Calu3 (cell line): ENCODE measurements at places on chromosomes 12 and 14.

- no peak for DNase-seq
Observed at GRCh38 chr12:68455691-68456345, 123.7 kb upstream of the MDM1 start.

DNA sequence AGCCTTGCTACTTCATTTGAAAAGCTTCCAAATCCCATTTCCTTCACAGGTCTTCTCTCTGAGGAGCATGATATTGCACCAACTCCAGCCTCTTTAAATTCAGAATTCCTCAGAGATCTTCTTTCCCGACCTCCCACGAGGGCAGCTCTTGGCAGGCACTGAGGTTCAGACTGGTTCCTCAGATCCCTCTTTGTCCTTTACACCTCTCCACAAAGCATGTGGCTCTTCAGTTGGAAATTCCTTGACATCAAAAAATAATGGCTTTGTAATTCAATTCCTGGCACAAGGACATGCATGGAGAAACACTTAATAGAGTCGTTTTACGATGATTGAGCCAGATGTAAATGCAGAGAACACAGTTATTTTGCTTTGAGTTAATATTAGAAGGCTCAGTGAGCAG, 63.2 kb upstream of the TMX1 start:
- DNase-seq = no peak

DNA sequence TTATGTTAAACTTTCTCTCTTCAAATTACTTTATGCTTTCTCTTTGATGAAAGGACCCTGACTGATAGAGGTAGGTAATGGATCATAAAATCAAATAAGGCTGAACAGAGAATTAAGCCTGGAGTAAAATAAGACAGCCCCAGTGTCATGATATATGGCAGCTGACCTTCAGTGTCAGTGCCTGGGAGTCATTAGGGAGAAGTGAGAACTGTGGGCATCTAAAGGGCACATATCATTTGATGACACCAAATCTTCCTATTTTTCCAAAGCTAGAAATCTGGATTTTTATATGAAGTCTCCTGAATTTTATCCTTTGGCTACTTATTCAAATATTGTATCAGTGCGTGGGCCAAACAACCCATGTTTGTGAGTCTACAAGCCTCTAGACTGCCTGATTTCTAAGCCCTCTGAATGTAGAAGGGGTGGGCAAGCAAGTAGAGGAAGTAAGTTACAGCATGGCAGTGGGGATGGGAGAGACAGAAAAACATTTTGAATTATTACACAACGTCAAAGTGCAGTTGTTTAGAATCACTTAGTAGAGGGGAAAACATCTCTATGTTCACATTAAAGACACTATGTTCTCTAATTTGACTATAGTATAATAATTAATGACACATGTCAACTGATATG, 10.0 kb downstream of the SLC39A9 start:
- no peak for DNase-seq

GRCh38 chr12:109053382-109054123, 1.2 kb downstream of the USP30 start:
- no peak for DNase-seq

GRCh38 chr12:113898466-113898865, 67.7 kb downstream of the RBM19 start:
- no peak for DNase-seq

DNA sequence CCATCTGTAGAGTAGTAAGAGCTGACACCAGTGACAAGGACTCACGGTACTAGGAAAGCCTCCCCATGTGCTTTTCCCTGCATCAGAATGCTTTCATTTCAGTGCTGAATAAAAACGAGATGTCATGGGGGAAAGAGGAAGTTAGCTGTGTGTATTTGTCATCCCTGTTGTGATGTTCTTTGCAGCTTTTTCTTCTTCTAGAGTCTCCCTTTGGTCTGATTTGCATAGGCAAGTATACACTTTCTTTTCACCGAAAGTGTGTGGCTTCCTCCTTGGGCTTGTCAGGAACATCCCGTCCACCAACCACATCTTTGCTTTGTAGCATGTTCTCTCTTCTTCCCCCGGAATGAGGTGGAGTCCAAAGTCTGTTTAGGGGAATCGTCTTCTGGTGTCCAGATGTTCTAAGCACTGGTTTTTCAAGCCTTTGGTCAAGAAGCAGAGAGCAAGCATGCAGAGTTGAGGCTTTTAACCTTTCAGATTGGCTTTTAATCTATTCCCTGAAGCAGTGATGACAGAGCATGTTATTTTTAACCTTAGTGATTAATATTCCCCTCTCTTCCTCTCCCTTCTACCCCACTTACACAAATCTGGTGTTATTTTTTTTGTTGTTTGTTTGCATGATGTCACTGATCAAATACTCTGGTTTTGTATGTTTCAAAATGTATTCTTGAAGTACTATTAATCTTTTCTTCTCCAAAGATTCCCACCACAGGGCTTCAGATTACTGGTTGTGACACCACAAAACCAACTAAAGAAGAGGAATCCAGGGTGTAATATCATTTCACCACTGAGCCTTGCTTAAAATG, 163.4 kb downstream of the SAMD4A start:
- no peak for DNase-seq

DNA sequence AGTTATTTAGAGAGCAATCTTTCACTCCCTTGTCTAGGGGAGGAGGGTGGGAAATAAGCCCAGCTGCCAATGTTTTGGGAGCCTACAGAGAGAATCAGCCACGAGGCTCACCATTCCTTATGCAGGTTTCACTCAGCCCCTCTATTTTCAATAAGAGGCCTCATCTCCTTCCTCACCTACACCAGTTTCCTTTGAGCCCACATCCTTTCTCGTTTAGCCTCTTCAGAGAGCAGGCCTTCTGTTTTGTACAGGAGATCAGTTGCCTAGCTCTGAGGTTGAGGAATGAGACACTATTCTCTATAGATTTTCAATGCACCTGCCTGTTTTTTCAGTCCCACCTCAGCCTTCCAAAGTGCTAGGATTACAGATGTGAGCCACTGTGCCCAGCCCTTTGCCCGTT, 17.9 kb downstream of the SNAPC1 start:
- DNase-seq = no peak

DNA sequence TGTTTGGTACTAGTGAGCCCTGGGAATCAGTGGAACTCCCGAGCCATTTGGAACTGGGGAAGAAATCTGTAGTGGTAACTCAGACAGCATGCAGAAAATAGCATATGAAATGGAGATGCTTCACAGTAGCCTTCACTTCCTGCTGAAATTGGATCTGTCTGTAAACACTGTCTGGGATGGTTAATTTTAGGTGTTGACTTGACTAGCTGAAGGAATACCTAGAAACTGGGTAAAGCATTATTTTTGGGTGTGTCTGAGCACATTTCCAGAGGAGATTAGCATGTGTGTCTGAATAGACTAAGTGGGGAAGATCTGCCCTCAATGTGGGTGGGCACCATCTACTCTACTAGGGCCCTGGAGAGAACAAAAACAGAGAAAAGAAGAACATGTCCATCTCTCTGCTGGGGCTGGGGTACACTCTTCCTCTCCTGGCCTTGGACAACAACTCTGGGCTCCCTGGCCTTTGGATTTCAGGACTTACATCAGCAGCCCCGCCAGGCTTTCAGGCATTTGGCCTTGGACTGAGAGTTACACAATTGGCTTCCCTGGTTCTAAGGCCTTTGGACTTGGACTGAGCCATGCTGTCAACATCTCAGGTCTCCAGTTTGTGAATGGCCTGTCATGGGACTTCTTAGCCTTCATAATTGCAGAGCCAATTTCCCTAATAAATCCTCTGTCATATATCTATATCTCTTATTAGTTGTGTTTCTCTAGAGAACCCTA, 14.0 kb upstream of the CRADD start:
- no peak for DNase-seq

DNA sequence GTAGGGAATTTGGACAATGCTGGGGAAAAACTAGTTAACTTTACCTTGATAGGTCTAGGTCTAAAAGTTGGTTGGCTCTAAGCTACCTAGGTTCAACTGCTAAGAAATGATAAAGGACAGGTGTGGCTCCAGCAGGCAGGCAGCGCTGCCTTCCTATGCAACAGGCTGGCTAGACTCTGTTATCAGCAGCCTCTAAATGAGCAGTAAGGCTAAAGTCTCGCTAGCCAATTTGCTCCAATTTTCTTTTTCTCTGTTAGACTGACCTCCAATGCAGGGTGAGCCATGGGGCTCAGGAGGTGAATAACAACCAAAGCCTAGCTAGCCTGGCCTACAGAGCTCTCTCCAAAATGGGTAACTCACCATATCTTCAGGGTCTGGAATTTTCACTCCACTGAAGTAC, 26.5 kb downstream of the DMAC2L start:
- no peak for DNase-seq

GRCh38 chr12:1343422-1343821, 251.0 kb downstream of the FBXL14 start:
- DNase-seq = no peak

- DNase-seq = no peak
Observed at GRCh38 chr14:100620255-100621100, 33.3 kb upstream of the BEGAIN start.

DNA sequence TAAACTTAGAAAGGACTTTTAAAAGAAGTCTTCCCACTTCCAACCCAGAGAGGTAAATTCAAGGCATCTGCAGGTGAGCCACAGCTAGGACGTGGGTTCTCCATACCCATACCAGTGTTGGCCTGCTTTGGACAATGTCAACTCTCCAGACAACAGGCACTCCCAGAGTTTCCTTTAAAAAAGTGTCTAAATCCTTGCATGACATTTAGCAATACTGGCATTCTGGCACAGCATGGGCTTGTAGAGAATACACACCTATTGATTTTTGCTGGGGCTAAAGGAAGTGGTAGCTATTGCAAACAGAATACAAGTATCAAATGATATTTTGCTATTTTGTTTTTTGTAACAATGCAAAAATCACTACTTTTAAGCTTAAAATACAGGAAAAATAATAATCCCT, 25.8 kb upstream of the DICER1 start:
- no peak for DNase-seq

DNA sequence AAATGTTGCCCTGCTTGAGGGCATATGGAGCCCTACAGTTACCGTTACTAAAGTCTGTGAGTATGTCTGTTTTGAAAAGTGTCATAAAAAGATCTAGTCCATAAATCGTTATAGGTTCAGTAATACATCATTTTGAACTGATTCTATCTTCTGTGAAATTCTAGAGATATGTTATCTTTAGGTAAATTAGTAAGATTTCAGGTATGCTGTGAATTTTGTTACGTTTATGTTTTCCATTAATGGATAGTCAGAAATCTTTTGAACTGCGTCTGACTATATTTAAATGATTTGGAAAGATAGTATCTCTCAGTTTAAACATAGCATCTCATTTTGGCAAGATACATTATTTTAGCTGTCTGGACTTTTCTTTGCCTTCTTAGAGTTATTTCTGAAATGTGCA, 8.3 kb downstream of the ALG10 start:
- DNase-seq = no peak

GRCh38 chr12:25594376-25594775, 41.3 kb upstream of the LMNTD1 start:
- no peak for DNase-seq

DNA sequence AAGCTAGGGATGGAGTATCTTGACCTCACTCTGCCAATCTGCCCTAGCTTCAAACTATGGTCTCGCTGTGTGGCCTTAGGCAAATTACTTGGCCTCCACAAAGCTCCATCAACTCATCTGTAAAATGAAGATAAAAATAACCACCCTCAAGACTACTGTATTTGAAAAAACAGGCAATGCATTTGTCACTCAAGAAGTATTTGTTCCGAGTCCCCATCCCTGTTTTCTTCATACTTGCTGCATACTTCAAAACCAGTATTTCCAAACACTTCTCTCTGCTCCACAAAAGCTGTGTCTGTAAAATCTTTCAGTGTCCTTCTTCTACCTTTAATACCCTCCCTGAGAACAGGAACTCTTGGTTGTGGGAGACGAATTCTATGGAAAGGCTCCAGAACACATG, 47.9 kb downstream of the GTF2A1 start:
- DNase-seq = no peak

GRCh38 chr14:73477618-73478266, 13.0 kb upstream of the RIOX1 start:
- DNase-seq = no peak

DNA sequence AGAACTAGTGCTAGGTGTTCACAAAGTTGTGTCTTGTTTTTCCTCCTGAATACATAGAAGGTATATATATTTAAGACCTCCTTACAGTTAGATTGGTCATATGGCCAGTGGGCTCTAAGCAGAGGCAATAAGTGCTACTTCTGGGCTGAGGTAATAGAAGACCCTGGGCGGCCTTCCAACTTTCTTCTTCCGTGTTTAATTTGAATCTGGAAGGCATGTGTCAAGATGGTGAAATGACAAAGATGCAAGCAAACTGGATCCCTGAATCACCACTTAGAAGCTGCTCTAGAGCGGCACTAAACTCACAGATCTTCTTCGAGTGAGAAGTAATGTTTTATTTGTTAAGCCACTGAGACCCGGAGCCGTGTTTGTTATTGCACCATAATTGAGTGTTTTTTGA, 201.0 kb upstream of the GZMB start:
- no peak for DNase-seq

DNA sequence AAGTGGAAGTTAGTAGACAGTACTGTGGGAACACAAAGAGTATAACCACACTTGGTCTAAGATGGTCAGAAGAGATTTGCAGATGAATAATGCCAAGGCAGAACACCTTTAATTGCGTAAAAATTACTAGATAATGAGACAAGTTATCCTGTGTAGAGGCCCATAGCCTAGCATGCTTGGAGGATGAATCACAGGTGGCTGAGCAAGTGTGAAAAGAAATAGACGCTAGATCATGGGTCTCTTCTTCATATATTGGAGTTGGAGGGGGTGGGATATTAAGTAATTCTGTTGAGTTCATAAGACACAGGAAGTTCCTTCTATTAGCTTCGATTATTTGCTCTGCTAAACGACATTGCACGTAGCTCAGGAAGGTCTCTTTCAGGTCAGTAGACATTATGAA, 454.3 kb upstream of the LMO3 start:
- no peak for DNase-seq

DNA sequence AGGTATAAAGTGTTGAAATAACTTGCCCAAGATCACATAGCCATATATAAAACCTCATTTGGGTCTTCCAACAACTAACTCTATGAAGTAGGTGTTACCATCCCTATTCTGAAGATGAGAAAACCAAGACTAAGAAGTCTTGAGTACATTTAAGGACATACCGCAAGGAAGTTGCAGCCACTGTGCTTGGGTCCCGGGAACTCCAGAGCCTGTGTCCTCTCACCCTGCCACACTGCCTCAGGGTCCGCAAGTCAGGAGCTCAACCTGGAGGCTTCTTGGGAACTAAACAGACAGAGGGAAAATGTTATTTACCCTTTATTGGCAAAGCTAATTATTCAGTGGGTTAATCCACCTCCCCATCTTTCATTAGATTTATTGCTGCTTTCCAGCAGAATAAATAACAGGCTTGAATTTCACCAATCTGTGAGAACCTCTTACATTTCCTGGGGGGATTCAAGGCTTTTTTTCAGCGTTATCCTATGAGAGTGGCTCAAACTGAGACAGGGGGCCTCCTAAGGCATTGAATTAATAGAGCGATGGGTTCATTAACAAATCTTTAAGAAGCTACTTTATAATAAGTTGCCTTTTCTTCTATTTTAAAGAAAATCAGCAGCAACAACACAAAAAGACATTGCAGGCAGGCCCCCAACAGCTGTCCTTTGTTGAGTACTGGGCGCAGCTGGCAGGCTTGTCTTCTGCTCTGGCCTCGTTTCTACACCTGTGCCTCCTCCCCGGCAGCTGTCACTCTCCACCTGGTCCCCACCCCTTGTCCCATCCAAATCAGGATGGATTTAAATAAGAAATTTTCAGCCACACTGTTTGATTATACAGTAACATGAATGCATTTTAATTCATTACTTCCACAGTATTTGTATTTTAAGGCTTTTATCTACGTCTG, 25.3 kb downstream of the PHLDA1 start:
- DNase-seq = no peak

- DNase-seq = no peak
Observed at GRCh38 chr12:71441836-71442566, 2.4 kb downstream of the LGR5 start.

- no peak for DNase-seq
Observed at GRCh38 chr14:59926534-59926933, 6.6 kb downstream of the LRRC9 start.
